ENCODE measurements at places on chromosomes 5 and 9. TPM values are rescaled to one million over a fixed set of nuclear protein-coding genes. Genes with fewer than 3 reads are reported as not detected.

- DNase-seq = no peak
Measured at GRCh38 chr5:73067213-73067612, 53.2 kb upstream of the TMEM171 start.

- DNase-seq = no peak
Measured at GRCh38 chr9:115969096-115969495, 184.5 kb upstream of the PAPPA start.

DNA sequence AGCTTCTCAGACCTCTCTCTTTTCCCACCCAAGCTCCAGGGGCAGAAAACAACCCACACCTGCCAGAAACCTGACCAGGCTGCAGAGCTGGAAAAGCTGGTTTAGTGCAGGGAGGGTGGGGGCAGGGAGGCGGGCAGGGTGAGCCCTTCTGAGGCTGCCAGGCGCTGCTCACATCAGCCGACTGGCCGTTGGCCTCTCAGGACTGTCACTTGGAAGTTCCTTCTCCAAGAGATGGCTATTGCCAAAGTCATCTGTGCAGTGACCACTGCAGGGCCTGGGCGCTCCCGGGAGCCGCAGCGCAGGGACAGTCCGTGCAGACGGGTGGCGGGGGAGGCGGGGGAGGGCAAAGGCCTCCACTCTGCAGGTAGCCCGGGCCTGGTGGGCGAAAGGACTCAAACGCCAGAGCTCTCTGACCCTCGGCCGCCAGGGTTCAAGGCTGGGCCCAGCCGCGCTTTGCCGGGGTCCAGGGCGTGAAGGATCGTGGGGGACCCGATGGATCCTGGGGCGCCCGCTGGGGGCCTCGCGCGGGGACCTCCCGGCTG is 205.0 kb upstream of the IER5L start:
- DNase-seq = peak; percentile 77

The SERINC5 gene
- 14.5 TPM for total RNA-seq

DNA sequence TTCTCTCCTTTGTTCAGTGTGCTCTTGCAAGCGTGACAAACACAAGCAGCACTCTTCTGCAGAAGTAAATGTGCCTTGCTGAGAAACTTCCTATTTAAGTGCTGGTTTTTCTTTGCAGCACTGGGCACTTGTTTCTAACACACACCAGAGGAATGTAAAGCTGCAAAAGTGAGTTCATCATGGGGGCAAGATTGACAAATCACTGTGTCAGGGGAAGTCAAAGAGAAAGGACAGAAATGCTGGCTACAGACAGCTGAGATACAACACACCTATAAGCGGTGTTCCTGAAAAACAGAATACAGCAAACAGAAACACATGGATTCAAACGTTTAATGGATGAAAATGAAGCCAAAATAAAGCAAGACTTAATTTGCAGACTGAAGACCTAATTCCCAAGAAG is 19.6 kb downstream of the ROR2 start:
- no peak for DNase-seq

- DNase-seq = peak; percentile 89
Measured at GRCh38 chr9:124011460-124012301, at the start of gene LHX2. LHX2 (plus strand) TSS chr9:124011768; CDS start chr9:124012349, 581 bp downstream.

The GMCL2 gene
- not detected for total RNA-seq

The SPATA31D4 gene
- not detected for total RNA-seq

The PRDM12 gene
- not detected for total RNA-seq

DNA sequence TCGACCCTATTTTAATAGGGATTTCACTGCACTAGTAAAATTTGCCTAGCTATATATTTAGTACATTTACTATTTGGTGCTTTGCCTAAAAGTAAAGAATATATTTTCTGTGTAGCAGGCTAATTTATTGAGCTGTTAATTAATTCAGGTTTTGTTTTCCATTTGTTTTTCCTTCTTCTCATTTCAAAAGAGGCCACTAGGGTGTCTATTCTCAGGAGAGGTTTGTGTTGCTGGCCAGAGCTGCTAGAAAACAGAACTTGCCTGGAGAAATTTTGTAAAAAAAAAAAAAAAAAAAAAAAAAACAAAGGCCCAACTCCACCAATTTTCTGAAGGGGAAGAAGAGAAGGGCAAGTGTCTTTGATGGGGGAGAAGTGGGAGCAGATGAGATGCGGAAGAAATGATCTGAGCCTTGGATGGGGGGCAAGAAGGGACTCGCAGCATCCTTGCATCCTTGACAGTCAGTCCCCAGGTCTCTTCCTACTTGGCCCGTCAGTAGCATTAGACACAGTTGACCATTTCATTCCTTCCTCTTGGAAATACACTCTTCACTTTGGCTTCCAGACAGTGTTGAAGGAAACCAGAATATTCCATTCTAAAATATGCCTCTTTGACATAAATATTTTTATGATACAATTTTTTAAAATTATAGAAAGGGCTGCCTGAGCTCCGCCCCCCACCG is 318.5 kb downstream of the TRPM3 start:
- no peak for DNase-seq

The HEMGN gene
- 0.11 TPM for total RNA-seq

DNA sequence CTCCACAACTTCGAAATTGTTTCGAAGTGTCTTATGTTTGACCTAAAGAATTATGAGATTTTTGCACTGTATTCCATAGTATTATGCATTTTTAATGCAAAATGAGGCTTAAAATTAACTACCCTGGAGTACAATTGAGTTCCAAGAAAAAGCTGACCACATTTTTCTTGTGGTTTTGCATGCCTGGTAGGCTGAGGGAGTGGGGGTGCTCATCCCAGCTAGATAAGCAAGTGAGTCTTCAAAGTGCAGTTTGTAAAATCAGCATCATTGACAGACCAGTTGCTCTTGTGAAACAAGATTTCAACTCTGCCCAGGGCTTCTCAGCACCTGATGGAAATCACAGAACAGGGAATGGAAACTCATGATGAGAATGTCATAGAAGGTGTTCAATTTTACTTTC is 17.0 kb upstream of the NDUFS4 start:
- no peak for DNase-seq

The SLC22A4 gene
- 0.57 TPM for total RNA-seq

GRCh38 chr9:99073985-99074901 is 30.7 kb upstream of the TGFBR1 start:
- DNase-seq = no peak

The IFT74 gene
- total RNA-seq = 12.2 TPM

DNA sequence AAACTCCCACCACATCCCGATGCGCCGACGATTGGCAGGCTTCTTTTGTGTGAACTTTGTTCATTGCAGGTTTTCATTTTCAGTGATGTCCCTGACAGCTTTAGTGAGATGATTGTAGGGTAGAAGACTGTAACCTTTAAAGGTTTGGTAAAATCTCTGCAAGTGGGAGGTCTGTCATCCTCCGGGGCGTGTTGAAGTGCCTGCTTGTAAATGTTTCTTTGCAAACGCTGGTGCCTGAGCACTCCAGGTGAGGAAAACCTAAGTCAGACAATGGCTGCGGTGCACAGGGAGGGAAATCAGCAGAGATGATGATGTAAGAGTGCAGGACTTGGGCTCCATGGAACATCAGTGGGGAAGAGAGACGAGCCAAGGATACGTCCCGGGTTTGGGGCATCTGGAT is 228.1 kb downstream of the DRD1 start:
- DNase-seq = no peak
